ENCODE measurements at places on chromosomes 4 and X. TPM values are rescaled to one million over a fixed set of nuclear protein-coding genes. Genes with fewer than 3 reads are reported as not detected.

DNA sequence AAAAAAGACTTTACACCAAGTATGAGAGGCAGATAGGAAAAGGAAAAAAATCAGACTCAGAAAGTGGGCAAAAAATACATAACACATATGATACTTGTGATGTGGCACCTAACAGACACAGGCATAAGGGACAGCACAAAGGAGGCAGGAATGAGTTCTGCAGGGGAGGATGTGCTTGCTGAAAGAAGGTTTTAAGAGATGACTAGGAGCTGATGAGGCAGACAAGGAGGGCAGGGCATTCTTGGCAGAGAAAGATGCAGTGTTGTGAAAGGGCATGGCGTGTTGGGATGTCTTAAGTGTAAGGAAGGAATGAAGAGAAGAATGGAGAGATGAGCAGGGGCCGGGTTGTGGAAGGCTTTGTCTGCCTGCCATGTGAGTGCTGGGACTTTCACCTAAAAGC is 49.7 kb upstream of the TMEM154 start:
- DNase-seq: no peak
- H3K27ac ChIP-seq: peak overlapping the region; percentile 31
- peaks cover 8% of the 10 kb centered on the region for H3K4me1 ChIP-seq
- no peak overlapping the region for H3K4me3 ChIP-seq
- H3K27me3 ChIP-seq: no peaks in the 10 kb centered on the region
- H3K36me3 ChIP-seq: no peaks in the 10 kb centered on the region

The REPS2 gene
- 0.97 TPM for total RNA-seq

DNA sequence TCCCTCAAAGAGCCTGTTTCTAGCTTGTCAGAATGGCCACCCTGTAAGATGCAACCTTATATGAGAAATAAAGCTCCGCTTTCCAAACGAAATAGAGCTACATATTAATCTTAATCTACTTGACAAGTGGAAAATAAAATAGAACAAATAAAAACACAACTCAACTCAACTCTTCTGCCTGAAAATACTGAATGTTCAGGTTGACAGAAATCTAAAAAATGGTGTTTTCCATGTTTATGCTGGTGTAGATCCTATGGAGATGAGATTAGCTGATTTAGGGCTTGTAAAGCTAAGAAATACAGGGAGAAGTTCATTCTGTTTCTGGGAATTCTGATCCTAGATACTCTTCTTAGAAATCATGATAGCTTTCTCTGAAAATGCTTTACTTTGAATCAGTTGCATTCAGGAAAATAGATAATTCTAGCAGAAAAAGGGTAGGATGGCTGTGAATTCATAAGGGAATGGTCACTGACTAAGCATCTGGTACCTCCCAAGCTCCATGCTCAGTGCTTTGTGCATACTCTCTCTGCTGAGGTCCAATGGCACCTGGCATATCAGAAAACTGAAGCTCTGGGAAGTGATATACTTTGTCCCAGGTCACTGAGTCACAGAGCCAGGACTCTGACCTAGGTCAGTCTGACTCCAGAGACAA is 89.2 kb upstream of the EXOC1L start:
- H3K27ac ChIP-seq: no peak overlapping the region
- no peaks in the 10 kb centered on the region for H3K36me3 ChIP-seq
- no peak overlapping the region for H3K4me3 ChIP-seq
- no peak for DNase-seq

- DNase-seq: no peak
- no peak overlapping the region for H3K27ac ChIP-seq
- H3K4me3 ChIP-seq: no peak overlapping the region
These were observed 16.3 kb downstream of the ARHGEF9 start for GRCh38 chrX:63768760-63769159.

The NR3C2 gene
- 3.4 TPM for total RNA-seq

DNA sequence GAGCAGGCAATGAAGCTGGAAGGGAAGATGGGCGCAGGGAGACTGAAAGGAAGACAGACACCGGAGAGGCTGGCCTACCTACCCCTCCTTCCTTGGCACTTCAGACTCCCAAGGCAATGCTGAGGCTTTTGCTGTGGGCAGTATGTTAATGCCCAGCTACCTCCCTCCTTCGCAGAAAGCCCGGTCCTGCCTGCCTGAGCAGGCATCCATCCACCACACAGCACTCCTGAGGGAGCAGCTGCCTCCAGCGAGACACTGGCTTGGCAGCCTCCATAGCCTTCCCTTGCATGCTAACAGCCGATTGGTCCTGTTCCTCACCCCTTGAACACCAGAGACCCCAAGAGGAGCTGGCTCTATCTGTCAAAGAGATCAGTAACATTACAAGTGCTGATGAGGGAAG is 14.4 kb downstream of the GABRQ start:
- H3K36me3 ChIP-seq: no peaks in the 10 kb centered on the region
- H3K27me3 ChIP-seq: no peaks in the 10 kb centered on the region
- no peak for DNase-seq

The ZFP42 gene
- total RNA-seq: not detected

The ATP10D gene
- total RNA-seq: 18.6 TPM

- H3K4me3 ChIP-seq: no peak overlapping the region
- H3K27me3 ChIP-seq: no peaks in the 10 kb centered on the region
- H3K4me1 ChIP-seq: no peaks in the 10 kb centered on the region
- no peak overlapping the region for H3K27ac ChIP-seq
These were observed 12.3 kb downstream of the USP11 start for GRCh38 chrX:47245156-47245555.

GRCh38 chr4:156568041-156568440 is 403.6 kb downstream of the PDGFC start:
- no peak overlapping the region for H3K4me3 ChIP-seq
- no peak for DNase-seq
- no peaks in the 10 kb centered on the region for H3K36me3 ChIP-seq
- H3K27ac ChIP-seq: no peak overlapping the region
- no peaks in the 10 kb centered on the region for H3K4me1 ChIP-seq

All from esophagus squamous epithelium (tissue), 5 donors.